ENCODE measurements at places on chromosomes 11 and 22.

- DNase-seq = no peak
Observed at GRCh38 chr22:19377565-19378343, 53.8 kb downstream of the HIRA start.

GRCh38 chr11:64619196-64619595 is 28.2 kb downstream of the SLC22A12 start:
- DNase-seq = no peak

GRCh38 chr22:43993072-43993760 is 30.9 kb upstream of the PARVB start:
- DNase-seq = peak; percentile 40

DNA sequence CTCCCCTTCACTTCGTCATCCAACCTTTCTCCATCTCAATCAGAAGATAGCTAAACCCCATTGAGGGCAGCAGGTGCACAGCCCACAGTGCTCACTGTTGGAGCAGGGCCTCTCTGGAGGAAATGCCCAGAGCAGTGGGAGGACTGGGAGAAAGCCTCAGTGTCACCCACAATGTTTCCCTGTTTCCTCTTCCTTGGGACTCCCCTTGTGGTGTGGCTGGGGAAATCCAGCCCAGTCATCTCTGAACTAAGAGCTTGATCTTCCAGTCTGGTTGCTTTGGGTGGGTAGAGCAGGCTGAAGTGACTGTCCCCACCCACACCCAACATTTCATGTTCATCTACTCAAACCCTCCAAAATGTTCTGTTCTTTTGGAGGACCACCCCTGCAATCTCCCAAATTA is 29.8 kb upstream of the EED start:
- DNase-seq = peak; percentile 77

GRCh38 chr11:61267437-61267841 is 26.5 kb downstream of the PGA5 start:
- no peak for DNase-seq

DNA sequence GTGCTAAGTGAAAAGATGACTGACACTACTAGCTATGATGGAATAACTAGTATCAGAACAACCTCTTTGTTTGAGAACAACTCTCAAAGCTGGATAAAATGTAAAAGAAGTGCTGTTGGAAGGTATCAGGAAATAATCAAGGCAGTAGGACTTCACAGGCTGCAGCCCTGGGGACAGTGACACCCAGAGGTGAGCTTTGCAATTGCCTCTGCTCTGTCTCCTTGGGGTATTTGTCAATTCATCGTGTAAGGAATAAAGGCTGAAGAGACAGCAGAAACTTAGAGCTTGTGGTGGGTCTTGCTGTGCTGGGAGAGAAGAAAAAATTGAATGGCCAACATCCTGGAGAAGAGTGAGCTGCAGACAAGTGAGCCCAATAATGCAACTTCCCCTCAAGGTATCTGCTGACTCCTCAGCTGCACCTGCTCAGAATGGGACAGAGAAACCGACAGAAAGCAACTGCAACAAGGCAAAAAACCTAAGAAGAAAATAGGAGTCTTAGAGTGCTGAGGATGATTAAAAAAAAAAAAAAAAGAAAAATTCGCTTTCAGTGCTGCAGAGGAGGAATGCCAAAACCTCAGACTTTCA is 141.1 kb downstream of the RCN1 start:
- DNase-seq = peak; percentile 4

- no peak for DNase-seq
Observed at GRCh38 chr11:127288926-127289325, 288.4 kb upstream of the KIRREL3 start.

- DNase-seq = no peak
Observed at GRCh38 chr11:111302298-111302697, 4.0 kb downstream of the POU2AF3 start.

DNA sequence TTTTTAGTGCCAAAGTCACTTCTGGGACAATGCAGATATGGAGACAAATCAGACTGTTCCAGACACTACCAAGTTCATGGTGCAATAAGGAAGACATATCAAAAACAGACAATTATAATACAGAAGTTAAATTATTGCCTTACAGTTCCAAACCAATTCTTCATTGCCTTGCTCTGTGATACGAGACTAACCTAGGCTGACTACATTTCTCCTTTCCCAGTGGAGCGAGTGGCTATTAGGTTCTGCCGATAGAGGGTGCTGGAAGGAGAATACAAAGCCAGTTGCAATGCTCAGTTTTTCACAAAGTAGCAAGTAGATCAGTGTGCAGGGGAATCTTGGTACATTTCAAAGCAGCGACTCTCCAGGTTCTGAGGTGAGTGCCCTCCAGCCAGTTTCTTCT is 67.8 kb downstream of the FAM168A start:
- no peak for DNase-seq

DNA sequence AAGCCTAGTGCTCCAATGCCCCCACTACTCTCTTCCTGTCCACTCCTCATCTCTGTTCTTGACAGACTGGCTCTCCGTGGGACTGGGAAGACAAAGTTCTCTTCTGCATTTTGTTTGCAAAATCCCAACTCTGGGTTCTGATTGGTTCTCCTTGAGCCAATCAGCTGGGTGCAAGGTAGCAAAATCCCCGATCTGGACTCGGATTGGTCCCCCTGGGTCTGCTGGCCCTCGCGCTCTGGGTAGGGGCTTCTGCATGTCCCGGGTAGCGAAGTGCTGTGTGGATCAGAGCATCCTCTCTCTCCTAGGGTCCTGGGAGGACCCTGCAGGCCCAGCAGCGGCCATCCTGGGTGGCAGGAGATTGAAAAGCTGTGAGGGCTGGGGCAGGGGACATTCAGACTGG is 22.3 kb upstream of the A4GALT start:
- no peak for DNase-seq
